Common myeloid progenitor, CD34-positive (primary cell): ENCODE measurements at places on chromosomes 5 and 9.

DNA sequence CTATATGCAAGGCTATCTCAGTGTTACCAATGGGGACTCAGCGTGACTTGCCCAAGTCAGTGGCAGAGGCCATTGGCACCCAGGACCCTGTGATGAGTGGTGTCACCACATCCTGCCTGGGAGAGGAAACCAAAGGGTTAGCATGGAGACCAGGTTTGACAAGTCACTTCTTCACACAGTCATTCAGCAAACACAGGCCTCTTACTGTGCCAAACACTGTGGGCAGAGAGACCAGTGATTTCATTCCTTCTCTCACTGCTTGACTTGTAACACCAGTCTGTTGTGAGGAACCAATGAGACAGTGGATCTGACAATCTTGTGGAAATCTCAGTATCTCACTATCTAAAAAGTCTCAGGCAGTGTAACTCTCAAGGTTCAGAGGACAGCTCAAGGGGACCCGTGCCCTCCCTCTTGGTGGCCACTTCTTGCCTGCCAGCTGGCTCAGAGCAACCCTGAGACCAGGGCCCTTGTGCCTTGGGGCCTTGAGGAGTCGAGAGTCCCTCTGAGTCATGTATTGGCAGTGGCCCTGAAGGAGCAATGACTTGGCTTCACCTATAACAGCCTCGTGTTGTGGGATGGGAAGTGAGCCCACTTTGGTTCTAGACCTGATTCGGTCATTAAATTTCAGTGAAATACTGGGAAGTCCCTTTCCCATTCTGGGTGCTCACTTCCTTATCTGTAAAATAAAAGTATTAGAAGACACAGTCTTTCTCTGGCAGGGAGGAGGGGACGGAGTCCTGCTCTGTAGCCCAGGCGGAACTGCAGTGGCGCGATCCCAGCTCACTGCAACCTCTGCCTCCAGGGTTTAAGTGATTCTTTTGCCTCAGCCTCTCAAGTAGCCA, 1.6 kb downstream of the FABP6 start:
- DNase-seq = peak; percentile 42
- H3K27ac ChIP-seq = no peak overlapping the region
- no peaks in the 10 kb centered on the region for H3K36me3 ChIP-seq
- no peak overlapping the region for H3K4me3 ChIP-seq

DNA sequence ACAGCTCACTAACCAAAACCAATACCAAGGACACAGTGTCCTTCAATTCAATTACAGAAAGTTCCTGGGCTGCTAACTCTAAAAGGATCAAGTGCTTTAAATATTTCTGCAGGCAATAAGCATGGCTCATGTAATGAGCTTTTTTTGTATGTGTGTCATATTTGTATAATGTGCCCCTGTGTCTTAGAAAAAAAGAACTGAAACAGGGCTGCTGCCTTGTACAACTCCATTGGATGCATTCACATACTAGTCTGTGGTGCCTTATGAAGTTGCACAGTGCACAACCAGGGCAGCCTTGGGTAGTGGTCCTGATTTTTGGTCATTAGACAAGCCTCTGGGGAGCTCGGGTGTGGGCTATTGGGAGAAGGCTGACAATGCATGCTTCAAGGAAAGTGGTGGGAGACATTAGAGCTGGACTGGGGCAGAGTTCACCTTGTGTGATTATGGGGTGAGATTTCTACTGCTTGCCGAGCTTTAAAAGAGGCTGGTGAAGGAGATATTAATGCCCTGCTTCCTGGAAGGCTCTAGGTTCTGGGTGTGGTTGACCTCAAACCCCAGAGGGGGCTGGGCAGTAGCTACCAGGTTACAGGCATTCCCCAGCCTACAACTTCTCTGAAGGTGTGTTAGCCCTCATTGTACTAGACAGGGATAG, 3.6 kb upstream of the CPEB4 start:
- H3K4me3 ChIP-seq = no peak overlapping the region
- H3K36me3 ChIP-seq = no peaks in the 10 kb centered on the region
- H3K27ac ChIP-seq = no peak overlapping the region
- DNase-seq = peak; percentile 65
- peaks cover 7% of the 10 kb centered on the region for H3K4me1 ChIP-seq
- H3K27me3 ChIP-seq = no peaks in the 10 kb centered on the region

GRCh38 chr5:170235876-170236864, 3.4 kb downstream of the C5orf58 start:
- H3K27ac ChIP-seq = no peak overlapping the region
- DNase-seq = no peak
- no peaks in the 10 kb centered on the region for H3K27me3 ChIP-seq
- no peak overlapping the region for H3K4me3 ChIP-seq

- H3K27ac ChIP-seq = peak overlapping the region; percentile 67
- H3K4me3 ChIP-seq = peak overlapping the region; percentile 82
- H3K36me3 ChIP-seq = no peaks in the 10 kb centered on the region
- peak; percentile 73 for DNase-seq
- H3K4me1 ChIP-seq = peaks cover 16% of the 10 kb centered on the region
- H3K27me3 ChIP-seq = no peaks in the 10 kb centered on the region
Measured at GRCh38 chr9:78021697-78022096, 9.9 kb downstream of the GNAQ start.

DNA sequence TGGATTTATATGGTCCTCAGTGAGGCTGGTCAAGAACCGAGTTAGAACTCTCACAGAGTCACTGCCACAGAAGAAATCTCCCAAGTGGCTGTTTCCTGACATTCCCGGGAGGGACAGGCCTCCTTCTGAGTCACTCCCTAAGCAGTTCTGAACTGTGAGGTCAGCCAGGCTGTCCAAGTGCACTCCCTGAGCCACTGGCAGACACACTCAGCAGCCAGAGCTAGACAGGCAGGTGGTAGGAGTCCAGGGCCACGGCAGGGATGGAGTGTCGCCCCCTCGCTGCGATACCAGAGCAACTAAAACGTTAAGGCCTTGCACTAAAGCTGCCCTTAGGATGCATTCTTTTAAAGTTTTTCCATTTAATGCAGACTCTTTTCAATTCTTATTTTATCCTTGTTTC, 3.4 kb downstream of the IL4 start:
- no peak overlapping the region for H3K27ac ChIP-seq
- H3K27me3 ChIP-seq = no peaks in the 10 kb centered on the region
- no peak overlapping the region for H3K4me3 ChIP-seq
- no peaks in the 10 kb centered on the region for H3K4me1 ChIP-seq
- DNase-seq = no peak
- H3K36me3 ChIP-seq = no peaks in the 10 kb centered on the region

DNA sequence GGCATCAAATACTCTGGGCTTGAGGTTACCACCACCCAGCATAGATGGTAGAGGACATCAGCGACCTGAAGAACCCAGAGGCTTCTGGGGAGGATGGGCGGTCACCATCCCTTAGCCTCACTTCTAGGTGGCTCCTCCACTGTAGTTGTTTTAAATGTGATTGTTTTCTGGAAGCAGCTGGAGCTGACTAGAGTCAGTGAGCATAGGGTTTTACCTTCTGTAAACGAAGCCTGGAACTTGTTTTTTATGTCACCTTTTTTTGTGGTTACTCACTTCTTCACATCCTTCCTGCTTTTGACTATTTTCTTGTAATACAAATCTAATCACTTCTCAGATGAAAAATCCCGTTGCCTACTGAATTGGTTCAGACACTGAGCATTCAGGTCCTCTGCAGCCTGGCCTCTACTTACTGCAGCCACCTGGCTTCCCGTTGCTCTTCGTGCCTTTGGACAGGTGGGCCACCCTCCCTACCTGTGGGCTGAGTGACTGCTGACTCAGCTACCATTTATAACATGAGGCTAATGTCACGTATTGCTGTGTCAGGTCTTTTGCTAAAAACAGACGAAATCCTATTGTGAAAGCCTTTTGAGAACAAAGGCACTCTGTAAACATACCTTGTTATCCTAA, 167.8 kb downstream of the MAN2A1 start:
- no peaks in the 10 kb centered on the region for H3K4me1 ChIP-seq
- H3K27ac ChIP-seq = no peak overlapping the region
- no peak overlapping the region for H3K4me3 ChIP-seq
- peaks cover 60% of the 10 kb centered on the region for H3K36me3 ChIP-seq
- H3K27me3 ChIP-seq = no peaks in the 10 kb centered on the region

- no peak for DNase-seq
- no peaks in the 10 kb centered on the region for H3K4me1 ChIP-seq
- no peaks in the 10 kb centered on the region for H3K27me3 ChIP-seq
- H3K27ac ChIP-seq = no peak overlapping the region
- H3K4me3 ChIP-seq = no peak overlapping the region
- H3K36me3 ChIP-seq = no peaks in the 10 kb centered on the region
Measured at GRCh38 chr5:94288937-94289336, 329.5 kb downstream of the KIAA0825 start.

DNA sequence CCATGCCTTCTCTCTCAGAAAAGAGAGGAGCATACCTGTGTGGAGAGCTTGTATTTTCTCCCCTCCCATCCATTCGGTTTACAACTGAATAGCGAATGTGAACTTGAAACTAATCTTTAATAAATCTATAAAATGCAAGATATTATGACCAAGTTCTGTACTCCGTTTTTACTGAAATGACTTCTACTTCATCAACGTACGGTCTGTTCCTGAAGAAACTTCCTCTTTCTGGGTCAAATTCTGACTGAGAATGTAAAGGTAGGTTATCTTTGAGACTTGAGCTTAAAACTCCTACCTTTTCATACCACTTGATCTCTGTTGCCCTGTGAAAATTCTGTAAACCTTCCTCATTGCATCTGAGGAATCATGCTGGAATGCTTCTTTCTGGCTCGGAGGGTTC, 4.2 kb upstream of the CTNNAL1 start:
- no peaks in the 10 kb centered on the region for H3K27me3 ChIP-seq
- DNase-seq = no peak
- peaks cover 17% of the 10 kb centered on the region for H3K36me3 ChIP-seq
- H3K27ac ChIP-seq = no peak overlapping the region
- no peaks in the 10 kb centered on the region for H3K4me1 ChIP-seq

DNA sequence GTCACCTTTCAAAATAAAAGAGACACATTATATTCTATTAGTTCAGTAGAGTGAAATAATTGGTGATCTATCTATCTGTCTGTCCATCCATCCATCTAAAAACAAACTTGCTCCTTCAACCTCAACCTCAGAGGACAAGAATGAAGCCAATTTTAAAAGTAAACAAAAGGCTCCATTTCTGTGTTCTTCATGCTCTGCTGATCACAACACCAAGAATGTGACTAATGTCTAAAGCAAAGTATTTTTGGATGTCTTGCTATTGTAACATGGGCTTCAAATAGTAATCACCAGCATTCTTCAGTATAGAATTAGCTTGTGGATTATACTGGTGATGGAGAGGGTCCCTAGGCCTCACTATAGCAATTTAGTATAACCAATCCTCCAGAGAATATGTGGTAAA, 1304.4 kb downstream of the MAT2B start:
- no peak for DNase-seq
- H3K4me3 ChIP-seq = no peak overlapping the region
- no peak overlapping the region for H3K27ac ChIP-seq
- H3K36me3 ChIP-seq = no peaks in the 10 kb centered on the region
